ENCODE measurements at places on chromosomes 3 and 15. TPM values are rescaled to one million over a fixed set of nuclear protein-coding genes. Genes with fewer than 3 reads are reported as not detected.

GRCh38 chr3:194161131-194162045 lies 25.4 kb downstream of the HES1 start:
- no peak overlapping the region for H3K4me3 ChIP-seq
- no peak overlapping the region for H3K27ac ChIP-seq
- peaks cover 22% of the 10 kb centered on the region for H3K4me1 ChIP-seq
- peaks cover 13% of the 10 kb centered on the region for H3K27me3 ChIP-seq
- no peaks in the 10 kb centered on the region for H3K36me3 ChIP-seq
- DNase-seq, result no peak

The RGMA gene
- total RNA-seq, result 20.7 TPM

DNA sequence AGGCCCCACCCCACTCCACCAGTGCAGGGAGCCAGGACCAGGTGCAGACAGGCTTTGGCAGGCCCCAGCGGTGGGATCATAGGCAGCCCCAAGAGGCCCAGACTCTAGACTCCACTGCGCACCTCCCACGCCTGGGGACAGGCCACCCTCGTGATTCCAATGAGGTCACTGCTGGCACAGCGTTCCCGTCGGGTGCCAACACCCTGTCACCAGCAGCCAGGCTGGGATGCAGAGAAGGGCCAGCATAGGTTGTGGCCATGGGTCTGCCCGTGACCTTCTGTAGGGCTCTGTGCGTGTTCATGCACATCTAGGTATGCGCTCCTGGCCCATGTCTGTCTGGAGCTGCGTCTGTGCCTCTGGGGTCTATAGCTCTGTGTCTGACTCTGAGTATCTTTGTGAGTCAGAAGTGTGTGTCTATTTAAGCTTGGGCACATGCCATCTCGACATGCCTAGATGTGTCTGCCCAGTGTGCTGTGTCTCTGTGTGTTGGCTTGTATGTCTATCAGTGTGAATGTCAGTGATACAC lies 13.0 kb downstream of the VIPR1 start:
- H3K4me1 ChIP-seq, result no peaks in the 10 kb centered on the region
- no peaks in the 10 kb centered on the region for H3K27me3 ChIP-seq
- no peak overlapping the region for H3K27ac ChIP-seq

The GOLGA8A gene
- total RNA-seq, result 47.3 TPM

DNA sequence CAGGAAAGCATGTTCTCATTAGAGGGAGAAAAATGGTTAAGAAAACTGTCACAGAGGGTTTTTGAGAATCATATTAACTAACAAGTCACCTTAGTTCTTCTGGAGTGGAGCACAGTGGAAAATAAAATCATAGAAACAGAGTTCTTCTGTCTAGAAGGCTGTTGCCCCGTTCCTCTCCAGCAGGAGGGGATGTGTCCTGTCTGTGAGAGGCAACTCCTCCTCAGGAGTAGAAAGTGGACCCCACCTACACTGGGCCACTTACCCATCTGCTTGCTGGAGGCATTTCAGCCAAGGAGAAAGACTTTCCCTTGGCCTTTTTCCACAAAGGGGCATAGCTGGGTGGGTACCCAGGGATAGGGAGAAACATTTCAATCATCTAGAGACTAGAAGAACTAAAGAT lies 106.6 kb downstream of the SSR3 start:
- H3K27ac ChIP-seq, result no peak overlapping the region
- H3K4me3 ChIP-seq, result no peak overlapping the region
- no peaks in the 10 kb centered on the region for H3K36me3 ChIP-seq
- H3K4me1 ChIP-seq, result no peaks in the 10 kb centered on the region
- DNase-seq, result no peak

The SI gene
- total RNA-seq, result 0.10 TPM

DNA sequence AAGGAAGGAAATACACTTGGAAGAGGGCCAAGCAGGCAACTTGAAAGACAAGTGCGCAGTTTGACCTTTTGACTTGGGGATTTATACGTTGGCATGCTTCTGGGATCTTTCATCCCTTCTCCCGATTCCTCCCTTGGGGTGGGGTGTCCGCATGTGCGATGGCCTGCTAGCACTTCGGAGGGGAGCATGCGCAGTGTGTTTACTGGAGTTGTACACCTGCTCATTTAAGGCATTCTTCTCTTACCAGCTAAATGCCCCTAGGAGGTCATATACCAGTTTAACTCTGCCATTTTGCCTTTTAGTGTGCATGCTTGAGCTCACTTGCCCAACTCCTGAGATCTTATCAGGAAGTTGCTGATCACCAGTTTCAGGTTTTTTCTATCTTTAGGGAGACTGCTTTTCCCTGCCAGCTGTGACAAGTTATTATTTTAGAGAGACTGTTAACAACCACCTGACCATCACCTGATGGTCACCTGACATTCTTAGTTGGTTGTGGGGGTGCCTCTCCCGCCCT lies 63.5 kb downstream of the BFSP2 start:
- H3K4me3 ChIP-seq, result no peak overlapping the region
- no peak overlapping the region for H3K27ac ChIP-seq
- DNase-seq, result no peak
- H3K36me3 ChIP-seq, result no peaks in the 10 kb centered on the region

The GPR15 gene
- not detected for total RNA-seq

DNA sequence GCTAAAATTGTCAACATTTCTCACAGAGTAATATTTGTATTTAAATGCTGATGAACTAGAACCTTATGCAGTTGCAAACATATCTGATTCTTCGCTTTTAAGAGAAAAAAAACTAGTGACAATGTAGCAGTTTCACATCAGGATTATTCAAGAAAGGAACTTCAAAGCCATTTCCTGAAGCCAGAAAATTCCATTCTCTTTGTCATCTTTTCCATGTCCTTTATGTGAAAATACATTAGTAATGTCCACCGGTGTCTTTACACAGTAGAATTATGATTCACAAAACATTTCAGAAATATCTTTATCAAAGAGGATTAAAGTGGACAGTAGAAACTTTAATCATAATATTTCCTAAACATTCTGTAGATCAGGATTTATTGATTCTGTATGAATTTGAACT lies 12.7 kb upstream of the LXN start:
- H3K27me3 ChIP-seq, result no peaks in the 10 kb centered on the region
- peaks cover 3% of the 10 kb centered on the region for H3K36me3 ChIP-seq
- no peaks in the 10 kb centered on the region for H3K4me1 ChIP-seq
- H3K27ac ChIP-seq, result no peak overlapping the region
- DNase-seq, result no peak
- H3K4me3 ChIP-seq, result no peak overlapping the region

The DAZL gene
- 0.06 TPM for total RNA-seq

- H3K36me3 ChIP-seq, result no peaks in the 10 kb centered on the region
- H3K27me3 ChIP-seq, result no peaks in the 10 kb centered on the region
- no peak overlapping the region for H3K27ac ChIP-seq
- H3K4me3 ChIP-seq, result no peak overlapping the region
- no peaks in the 10 kb centered on the region for H3K4me1 ChIP-seq
Observed at GRCh38 chr3:180929376-180929775, 16.9 kb downstream of the FXR1 start.

DNA sequence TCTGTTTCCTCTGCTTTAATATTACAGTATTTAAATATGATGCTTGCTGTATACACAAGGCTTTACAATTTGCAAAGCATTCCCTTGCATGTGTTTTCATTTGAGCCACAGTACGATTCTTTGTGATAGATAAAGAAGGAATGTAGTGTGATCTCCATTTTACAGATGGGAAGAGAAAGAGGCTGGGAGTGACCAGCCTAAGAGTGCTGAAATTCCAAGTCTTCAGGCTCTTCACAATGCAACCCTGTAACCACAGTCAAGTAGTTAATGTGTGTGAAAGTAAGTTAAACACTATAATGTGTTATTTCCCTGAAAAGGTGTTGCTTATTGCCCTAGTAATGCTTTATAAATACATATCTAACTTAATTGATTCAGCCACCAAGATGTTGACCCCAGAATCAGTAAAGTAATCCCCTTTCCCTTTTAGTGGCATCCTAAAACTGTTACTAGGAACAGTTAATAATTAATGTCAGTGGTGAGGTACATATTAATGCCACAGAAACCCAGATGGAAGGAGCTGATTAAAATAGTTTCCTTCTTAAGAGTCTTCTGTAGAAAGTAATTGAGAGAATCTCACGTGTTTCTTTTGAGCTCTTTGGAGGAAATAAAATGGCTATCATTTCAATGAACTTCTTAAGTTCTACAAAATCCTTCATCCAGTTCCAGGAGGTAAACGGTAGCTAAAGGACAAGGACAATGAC lies 110.4 kb downstream of the IL12A start:
- no peaks in the 10 kb centered on the region for H3K27me3 ChIP-seq
- DNase-seq, result no peak
- H3K4me1 ChIP-seq, result no peaks in the 10 kb centered on the region
- H3K36me3 ChIP-seq, result no peaks in the 10 kb centered on the region
- H3K4me3 ChIP-seq, result no peak overlapping the region
- no peak overlapping the region for H3K27ac ChIP-seq

The HGD gene
- total RNA-seq, result not detected

- H3K27ac ChIP-seq, result no peak overlapping the region
- peaks cover 57% of the 10 kb centered on the region for H3K4me1 ChIP-seq
- DNase-seq, result no peak
- no peak overlapping the region for H3K4me3 ChIP-seq
Observed at GRCh38 chr15:65056868-65057548, 10.8 kb downstream of the RASL12 start.

DNA sequence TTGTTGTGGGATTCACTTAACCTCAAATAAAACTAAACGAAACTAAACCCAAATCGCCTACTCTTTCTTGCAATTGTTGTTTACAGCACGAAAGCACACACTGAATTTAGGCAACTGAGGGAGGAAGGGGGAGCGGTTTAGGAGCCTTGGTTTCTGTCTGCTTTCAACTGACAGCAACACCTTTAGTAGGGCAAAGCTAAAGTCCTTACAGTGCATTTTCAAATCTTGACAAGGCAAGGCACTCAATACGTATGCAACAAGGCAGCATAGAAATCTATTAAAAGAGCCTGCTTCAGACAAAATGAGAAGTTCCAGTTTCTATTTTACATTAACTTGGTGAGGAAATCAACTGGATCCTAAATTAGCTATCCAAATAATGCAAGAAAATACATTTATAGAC lies 174.6 kb downstream of the CHST2 start:
- H3K4me1 ChIP-seq, result peaks cover 5% of the 10 kb centered on the region
- no peak overlapping the region for H3K27ac ChIP-seq
- H3K27me3 ChIP-seq, result no peaks in the 10 kb centered on the region
- H3K4me3 ChIP-seq, result no peak overlapping the region

GRCh38 chr3:139388821-139389551 lies 461 bp downstream of the COPB2 start:
- no peaks in the 10 kb centered on the region for H3K27me3 ChIP-seq
- peak overlapping the region; percentile 92 for H3K27ac ChIP-seq
- DNase-seq, result no peak

The CNTN3 gene
- 28.5 TPM for total RNA-seq

DNA sequence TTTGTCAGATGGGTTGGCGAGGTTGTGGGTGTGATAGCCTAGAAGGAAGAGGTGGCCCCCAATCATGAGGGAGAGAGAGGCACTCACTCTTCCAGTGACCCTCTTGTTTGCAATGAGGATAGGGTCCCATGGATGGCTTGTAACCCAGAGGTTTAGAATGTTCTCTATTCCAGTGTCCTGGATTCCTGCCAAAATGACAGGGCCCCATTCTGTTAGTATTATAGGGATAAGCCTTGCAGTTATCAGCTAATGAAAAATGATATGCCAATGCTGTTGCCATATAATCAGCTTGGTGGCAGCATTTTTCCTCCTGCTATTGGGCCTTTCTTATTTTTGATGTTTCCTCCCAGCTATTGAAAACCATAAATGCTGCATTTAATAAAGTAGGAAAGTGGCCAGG lies 23.3 kb upstream of the SENP7 start:
- H3K4me3 ChIP-seq, result no peak overlapping the region
- H3K36me3 ChIP-seq, result no peaks in the 10 kb centered on the region
- no peak overlapping the region for H3K27ac ChIP-seq
- H3K4me1 ChIP-seq, result no peaks in the 10 kb centered on the region

GRCh38 chr15:38894243-38894948 lies 329.8 kb upstream of the RASGRP1 start:
- H3K36me3 ChIP-seq, result no peaks in the 10 kb centered on the region
- H3K4me1 ChIP-seq, result no peaks in the 10 kb centered on the region
- no peak overlapping the region for H3K4me3 ChIP-seq

DNA sequence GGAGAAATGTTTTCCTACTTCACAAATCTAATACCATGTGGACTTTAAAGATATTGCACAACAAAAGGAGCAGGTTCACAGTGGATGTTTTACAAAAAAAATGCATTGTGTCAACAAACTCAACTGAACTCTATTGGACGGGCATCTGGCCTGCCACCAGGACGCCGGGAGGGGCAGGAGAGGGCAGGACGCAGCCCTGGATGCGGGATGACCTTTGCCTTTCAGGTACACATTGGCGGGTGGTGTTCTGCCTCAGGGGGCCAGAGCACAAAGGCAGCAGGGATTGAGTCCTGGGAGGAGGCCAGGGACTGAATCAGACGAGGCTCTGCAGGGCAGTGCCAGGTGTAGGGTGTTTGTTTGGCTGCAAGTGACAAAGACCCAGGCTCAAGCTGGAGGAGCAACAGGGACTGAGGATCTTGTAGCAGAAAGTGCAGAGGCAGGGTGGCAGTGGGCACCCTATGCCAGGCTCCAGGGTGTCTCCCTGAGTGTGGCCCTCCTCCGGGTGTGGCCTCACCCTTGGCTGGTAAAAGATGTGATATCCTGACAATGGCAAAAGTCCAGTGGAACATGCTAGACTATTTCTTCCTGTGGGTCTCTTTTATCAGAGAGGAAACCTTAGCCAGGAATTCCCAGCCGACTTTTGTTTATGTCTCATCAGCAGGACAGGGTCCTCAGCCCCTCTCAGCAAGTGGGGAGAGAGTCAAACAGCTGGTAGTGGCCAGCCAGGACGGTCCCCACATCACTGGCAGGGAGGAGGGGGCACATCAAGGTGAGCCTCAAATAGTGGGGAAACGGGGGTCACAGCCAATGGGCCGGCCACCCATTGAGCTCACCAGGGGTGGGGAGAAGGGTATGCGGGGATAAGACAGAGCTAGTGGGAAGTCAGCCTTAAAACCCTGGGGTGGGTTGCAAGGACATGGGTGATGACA lies 29.7 kb upstream of the KLF13 start:
- peak overlapping the region; percentile 1 for H3K27ac ChIP-seq
- H3K27me3 ChIP-seq, result no peaks in the 10 kb centered on the region
- DNase-seq, result no peak
- H3K4me3 ChIP-seq, result no peak overlapping the region

GRCh38 chr3:172622916-172623700 lies 87.8 kb downstream of the NCEH1 start:
- no peaks in the 10 kb centered on the region for H3K27me3 ChIP-seq
- no peaks in the 10 kb centered on the region for H3K4me1 ChIP-seq
- H3K27ac ChIP-seq, result no peak overlapping the region
- H3K36me3 ChIP-seq, result no peaks in the 10 kb centered on the region

- no peaks in the 10 kb centered on the region for H3K36me3 ChIP-seq
- H3K27ac ChIP-seq, result no peak overlapping the region
- H3K4me3 ChIP-seq, result no peak overlapping the region
- no peak for DNase-seq
- H3K4me1 ChIP-seq, result no peaks in the 10 kb centered on the region
- no peaks in the 10 kb centered on the region for H3K27me3 ChIP-seq
Observed at GRCh38 chr3:150327678-150328653, 80.1 kb upstream of the TSC22D2 start.

The AMIGO3 gene
- total RNA-seq, result 0.30 TPM
